ENCODE measurements at places on chromosomes 11 and 22. TPM values are rescaled to one million over a fixed set of nuclear protein-coding genes. Genes with fewer than 3 reads are reported as not detected.

SERPIND1 gene
- total RNA-seq: not detected

POU2AF2 gene
- not detected for total RNA-seq

DNA sequence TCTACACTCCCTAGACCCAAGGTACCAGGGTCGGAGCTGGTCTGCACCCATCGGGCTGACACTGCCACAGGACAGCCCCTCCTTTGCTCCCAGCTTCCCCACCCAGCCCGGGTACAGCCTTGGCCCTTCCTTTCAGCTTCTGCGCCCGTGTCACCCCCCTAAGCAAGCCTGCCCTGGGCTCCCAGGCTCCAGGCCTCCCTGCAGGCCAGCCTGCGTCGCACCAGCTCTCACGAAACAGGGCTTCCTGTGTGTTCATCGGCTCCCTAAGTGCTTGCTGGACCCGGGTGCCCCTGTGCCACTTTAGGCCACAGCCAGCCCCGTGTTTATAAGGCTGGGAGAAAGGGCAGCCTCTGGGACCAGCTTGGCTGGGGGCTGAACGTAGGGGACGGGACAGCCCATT lies 21.1 kb downstream of the FLRT1 start:
- DNase-seq: no peak

DNA sequence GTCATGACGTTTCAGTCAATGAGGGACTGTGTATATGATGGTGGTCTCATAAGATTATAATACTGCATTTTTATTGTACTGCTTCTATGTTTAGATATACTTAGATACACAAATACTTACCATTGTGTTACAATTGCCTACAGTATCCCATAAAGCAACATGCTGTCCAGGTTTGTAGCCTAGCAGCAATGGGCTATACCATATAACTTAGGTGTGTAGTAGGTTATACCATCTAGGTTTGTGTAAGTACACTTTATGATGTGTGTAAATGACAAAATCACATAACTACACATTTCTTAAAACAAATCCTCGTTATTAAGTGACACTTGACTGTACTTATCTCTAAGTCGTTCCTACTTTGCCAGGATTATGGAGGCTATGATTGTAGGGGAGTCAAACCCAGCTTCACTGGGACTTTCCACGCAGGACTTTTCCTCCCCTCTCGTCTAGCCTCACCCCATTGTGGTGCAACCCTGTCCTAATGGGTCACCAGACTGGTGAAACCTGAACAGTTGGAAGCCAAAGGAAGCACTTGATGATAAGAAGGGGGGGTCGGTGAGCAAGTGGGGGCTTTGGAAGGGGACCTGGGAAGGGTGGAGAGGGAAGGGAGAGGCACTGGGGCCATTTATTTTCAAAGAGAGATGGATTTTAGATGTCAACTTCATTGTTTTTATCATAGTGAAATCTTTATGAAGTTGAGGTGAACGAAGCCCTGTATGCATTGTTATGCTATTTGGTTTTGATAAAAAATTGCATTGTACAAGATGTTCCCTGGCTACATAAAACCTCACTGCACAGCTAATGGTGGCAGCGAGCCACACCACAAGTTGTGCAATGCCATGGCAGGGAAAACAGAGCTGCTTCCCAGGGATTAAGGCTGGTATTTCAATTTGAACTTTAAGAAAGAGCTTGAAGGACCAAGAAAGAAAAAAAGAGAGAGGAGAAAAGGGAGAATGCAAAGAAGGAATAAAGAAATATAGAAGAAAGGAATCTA lies 129.1 kb downstream of the EHF start:
- DNase-seq: peak; percentile 75

GRCh38 chr11:22331771-22332170 lies 6.4 kb upstream of the SLC17A6 start:
- DNase-seq: no peak

GRCh38 chr22:50250555-50251476 lies at the start of gene HDAC10:
HDAC10 (minus strand) TSS chr22:50251265; CDS start chr22:50251032, 233 bp downstream.
- no peak for DNase-seq
